ENCODE measurements at places on chromosomes 3 and 15. TPM values are rescaled to one million over a fixed set of nuclear protein-coding genes. Genes with fewer than 3 reads are reported as not detected.

The STARD9 gene
- 8.6 TPM for polyA plus RNA-seq

The AADAC gene
- not detected for polyA plus RNA-seq

GRCh38 chr3:172280406-172281051 is 167.7 kb downstream of the GHSR start:
- DNase-seq = no peak

- DNase-seq = no peak
These were observed 101.2 kb upstream of the MEX3B start for GRCh38 chr15:82146990-82147461.

GRCh38 chr3:44048196-44048924 is 193.3 kb upstream of the TOPAZ1 start:
- no peak for DNase-seq

GRCh38 chr3:94070341-94070911 is 7.6 kb downstream of the NSUN3 start:
- DNase-seq = no peak

Data from right cardiac atrium (tissue), 5 donors.